ENCODE measurements at places on chromosomes 2 and 18.

GRCh38 chr2:15506229-15506819 lies 54.8 kb downstream of the NBAS start:
- peaks cover 14% of the 10 kb centered on the region for H3K4me1 ChIP-seq
- H3K27me3 ChIP-seq: no peaks in the 10 kb centered on the region
- peak; percentile 37 for DNase-seq
- H3K4me3 ChIP-seq: no peak overlapping the region

- no peaks in the 10 kb centered on the region for H3K36me3 ChIP-seq
- H3K27ac ChIP-seq: no peak overlapping the region
- H3K4me1 ChIP-seq: peaks cover 21% of the 10 kb centered on the region
- H3K4me3 ChIP-seq: peak overlapping the region; percentile 97
- no peaks in the 10 kb centered on the region for H3K27me3 ChIP-seq
- DNase-seq: peak; percentile 48
These were observed 2.0 kb downstream of the LIMS1 start for GRCh38 chr2:108536133-108536780.

GRCh38 chr2:13413989-13414388 lies 697.3 kb downstream of the TRIB2 start:
- H3K4me1 ChIP-seq: no peaks in the 10 kb centered on the region
- H3K4me3 ChIP-seq: no peak overlapping the region
- H3K36me3 ChIP-seq: no peaks in the 10 kb centered on the region
- H3K27me3 ChIP-seq: no peaks in the 10 kb centered on the region

DNA sequence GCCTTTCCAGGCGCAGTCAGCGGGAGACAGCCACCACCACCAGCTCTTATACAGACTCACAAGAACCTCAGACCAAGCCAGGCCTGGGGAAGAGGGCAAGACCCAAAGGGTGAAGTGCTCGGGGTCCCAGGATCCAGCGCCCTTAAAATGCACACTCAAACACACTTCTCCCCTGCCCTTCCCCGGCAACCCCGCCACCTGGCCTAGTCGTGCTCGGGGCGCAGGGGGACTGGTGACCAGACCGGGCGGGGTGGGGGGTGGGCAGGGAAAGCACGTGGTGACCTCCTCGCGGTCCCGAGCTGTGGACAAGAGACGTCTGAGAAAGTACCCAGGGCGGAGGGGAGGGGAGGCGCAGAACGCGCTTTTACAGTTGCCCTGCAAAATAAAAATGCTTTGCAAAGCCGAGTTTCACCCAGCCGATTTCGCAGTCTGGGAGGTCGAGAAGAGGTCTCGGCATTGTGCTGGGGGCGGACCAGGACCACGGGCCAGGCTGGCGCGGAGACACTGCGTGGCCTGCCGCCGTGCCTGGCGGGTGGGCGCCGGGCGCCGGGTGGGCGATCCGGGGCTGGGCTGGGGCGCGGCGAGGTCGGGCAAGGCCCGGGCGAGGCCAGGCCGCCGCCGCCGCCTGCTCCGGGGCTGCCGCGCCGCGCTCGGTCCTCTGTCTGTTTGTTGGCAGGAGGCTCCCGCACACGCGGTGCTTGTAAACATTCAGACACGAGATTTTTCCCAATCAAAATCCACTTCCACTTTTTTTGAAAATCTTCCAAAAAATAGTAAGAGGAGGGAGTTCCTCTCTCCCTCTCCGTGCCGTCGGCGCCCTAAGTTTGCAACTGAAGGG lies 2.0 kb downstream of the BCL11A start:
- H3K36me3 ChIP-seq: no peaks in the 10 kb centered on the region
- peak; percentile 79 for DNase-seq
- peaks cover 10% of the 10 kb centered on the region for H3K27me3 ChIP-seq
- peak overlapping the region; percentile 82 for H3K4me3 ChIP-seq

DNA sequence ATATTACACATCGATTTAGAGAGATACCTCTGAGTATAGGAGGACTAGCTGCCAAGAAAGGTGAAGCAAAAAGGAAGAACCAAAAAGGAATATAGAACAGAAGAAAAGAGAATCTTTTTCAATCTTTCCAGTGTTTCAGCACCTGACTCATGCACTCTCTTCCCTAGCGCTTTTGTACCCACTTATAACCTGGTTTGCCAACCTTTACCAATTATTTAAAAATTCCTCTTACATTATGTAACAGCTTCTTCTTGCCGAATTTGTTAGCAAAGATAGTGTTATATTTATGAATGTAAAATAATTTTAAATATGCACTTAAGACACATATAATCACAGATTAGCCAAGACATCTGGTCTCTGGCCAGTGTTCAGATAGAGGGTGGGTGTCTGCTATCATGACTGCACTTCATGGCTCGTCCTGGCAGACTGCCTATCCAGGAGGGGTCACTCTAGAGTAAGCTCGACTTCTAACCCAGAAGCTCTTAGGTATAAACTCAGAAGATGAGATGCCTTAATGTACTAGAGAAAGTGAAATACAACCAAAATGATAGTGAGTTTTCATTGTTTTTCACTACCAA lies 122.9 kb downstream of the ATAD2B start:
- no peak overlapping the region for H3K4me3 ChIP-seq
- peaks cover 39% of the 10 kb centered on the region for H3K4me1 ChIP-seq
- H3K27me3 ChIP-seq: no peaks in the 10 kb centered on the region
- no peak overlapping the region for H3K27ac ChIP-seq
- peak; percentile 40 for DNase-seq

- H3K36me3 ChIP-seq: no peaks in the 10 kb centered on the region
- H3K4me3 ChIP-seq: no peak overlapping the region
- DNase-seq: no peak
- H3K27me3 ChIP-seq: no peaks in the 10 kb centered on the region
- no peak overlapping the region for H3K27ac ChIP-seq
These were observed 75.9 kb downstream of the CABLES1 start for GRCh38 chr18:23211146-23211545.

GRCh38 chr2:70888366-70888922 lies 47.3 kb upstream of the ATP6V1B1 start:
- H3K27ac ChIP-seq: no peak overlapping the region
- peaks cover 99% of the 10 kb centered on the region for H3K27me3 ChIP-seq
- H3K4me3 ChIP-seq: no peak overlapping the region

GRCh38 chr2:120986898-120987650 lies 251.4 kb downstream of the GLI2 start:
- no peak for DNase-seq
- H3K36me3 ChIP-seq: 0 out of 2 replicates have a peak, but pooled peaks cover 5% of the 10 kb centered on the region
- H3K4me3 ChIP-seq: no peak overlapping the region
- H3K4me1 ChIP-seq: no peaks in the 10 kb centered on the region

GRCh38 chr2:192044496-192044895 lies 150.2 kb downstream of the TMEFF2 start:
- no peaks in the 10 kb centered on the region for H3K4me1 ChIP-seq
- H3K36me3 ChIP-seq: no peaks in the 10 kb centered on the region
- DNase-seq: no peak
- no peak overlapping the region for H3K27ac ChIP-seq

DNA sequence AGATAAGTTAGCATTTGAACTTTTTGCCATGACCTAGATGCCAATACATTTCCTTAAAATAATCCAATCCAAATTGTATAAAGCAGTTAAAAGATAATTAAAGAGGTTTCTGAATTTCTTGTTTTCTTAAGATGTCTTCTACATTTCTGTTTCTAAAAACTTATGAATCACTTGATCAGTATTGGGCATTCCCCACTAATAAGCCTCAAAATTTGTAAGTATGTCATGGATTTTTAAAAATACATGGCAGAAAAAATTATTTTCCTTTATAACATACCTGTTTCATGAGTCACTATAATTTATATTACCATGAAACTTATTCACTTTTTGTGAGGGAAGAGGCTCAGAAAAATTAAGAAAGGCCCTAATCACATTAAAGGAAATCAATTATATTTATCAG lies 90.3 kb upstream of the TFPI start:
- no peak overlapping the region for H3K4me3 ChIP-seq
- H3K4me1 ChIP-seq: peaks cover 13% of the 10 kb centered on the region
- H3K27me3 ChIP-seq: no peaks in the 10 kb centered on the region
- no peaks in the 10 kb centered on the region for H3K36me3 ChIP-seq
- peak; percentile 10 for DNase-seq

All from GM23248 (cell line).